ENCODE measurements at places on chromosomes 13 and 19.

DNA sequence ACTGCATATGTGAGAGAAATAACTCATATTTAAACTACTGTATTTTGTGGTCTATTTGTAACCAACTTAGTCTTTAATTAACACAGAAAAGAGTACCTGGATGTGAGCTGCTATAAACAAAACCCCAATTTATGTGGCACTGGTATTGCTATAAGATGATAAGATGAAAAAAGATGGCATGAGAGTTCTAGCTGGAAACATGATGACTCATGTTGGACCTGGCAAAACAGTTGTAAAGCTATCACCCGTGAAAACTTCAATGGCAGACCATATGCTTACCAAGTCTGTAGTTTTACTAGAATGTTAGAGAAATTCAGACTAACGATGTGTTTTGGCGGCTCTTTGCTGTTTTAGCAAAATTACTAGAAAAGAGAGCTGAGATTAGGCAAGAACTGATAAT, 69.6 kb upstream of the PCDH9 start:
- no peak for DNase-seq

GRCh38 chr19:29761575-29762232, 46.6 kb upstream of the C19orf12 start:
- DNase-seq: no peak

DNA sequence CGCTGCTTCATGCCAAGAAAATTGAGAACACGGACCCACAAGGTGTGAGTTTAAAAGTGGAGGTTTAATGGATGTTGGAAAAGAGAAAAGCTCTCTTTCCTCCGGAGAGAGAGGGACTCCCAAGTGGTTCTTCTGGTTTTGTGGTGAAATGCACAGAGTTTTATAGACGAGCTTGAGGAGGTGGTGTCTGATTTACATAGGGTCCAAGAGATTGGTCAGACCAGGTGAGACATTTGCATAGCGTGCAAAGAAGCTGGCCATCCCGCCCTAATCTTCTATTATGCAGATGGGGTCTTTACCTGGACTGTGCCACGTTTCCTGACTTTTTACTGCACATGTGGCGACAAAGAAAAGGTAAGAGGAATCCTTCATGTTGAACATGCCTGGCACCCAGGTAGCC, 236.4 kb upstream of the PCDH9 start:
- no peak for DNase-seq

- DNase-seq: no peak
Measured at GRCh38 chr19:16566161-16566560, 6.1 kb downstream of the SLC35E1 start.

DNA sequence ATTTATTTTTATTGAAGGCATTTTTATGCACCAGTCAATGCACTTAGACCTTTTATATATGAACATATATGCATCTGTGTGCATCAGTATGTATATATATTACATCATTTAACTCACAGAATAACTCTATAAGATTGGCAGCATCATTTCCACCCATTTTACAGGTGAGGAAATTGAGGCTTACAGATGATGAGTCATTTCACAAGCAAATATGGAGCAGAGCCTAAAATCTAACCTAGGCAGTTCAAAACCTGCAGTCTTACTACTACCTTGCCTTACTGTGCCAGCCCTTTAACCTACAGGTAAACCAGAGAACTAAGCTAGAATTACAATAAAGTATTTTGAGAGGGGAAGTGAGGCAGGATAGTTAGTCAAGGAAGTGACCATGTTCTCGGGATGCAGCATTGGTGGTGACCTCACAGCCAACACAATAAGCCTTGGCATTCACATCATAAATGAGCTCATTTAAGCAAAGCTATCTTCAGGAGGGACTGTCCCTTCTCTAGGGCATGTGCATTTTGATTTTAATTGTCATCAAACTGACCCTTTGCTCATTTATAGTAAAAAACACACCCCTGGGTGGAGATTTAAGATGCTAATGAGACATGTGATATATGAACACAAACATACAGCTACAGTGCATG, 274.3 kb downstream of the DCLK1 start:
- DNase-seq: no peak

GRCh38 chr13:24877531-24877930, 113.6 kb downstream of the RNF17 start:
- no peak for DNase-seq

GRCh38 chr19:34707661-34708060, 26.4 kb upstream of the ZNF181 start:
- DNase-seq: no peak

- DNase-seq: no peak
Measured at GRCh38 chr19:10395003-10395402, 8.3 kb downstream of the CDC37 start.

DNA sequence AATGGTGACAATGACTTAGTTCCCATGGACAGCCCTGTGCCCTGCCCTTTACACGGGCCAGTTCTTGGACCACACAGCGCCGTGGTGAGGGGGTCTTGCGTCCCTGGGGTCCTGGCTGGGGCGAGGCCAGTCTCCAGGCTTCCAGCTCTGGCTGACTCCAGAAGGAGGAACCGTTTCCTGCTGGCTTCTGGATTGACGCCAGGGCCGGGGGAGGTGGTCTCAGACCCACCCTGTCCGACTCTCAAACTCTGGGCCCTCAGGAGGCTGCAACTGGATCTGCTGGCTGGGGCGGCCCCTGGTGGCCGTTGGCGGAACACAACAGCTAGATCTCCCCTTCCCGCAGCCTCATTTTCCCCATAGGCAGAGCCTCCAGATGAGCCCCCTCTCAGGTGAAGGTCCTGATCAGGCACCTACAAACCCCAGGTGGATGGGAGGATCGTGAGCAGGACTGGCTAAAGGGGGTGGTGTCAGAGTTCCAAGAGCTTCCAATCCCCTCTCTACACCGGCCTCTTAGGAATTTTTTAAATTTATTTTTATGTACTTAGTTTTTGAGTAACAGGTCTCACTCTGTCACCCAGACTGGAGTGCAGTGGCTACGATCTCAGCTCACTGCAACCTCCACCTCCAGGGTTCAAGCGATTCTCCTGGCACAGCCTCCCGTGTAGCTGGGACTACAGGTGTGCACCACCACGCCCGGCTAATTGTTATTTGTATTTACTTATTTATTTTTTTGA, 8.0 kb downstream of the CCDC194 start:
- DNase-seq: no peak
